ENCODE measurements at places on chromosomes 16 and 17.

DNA sequence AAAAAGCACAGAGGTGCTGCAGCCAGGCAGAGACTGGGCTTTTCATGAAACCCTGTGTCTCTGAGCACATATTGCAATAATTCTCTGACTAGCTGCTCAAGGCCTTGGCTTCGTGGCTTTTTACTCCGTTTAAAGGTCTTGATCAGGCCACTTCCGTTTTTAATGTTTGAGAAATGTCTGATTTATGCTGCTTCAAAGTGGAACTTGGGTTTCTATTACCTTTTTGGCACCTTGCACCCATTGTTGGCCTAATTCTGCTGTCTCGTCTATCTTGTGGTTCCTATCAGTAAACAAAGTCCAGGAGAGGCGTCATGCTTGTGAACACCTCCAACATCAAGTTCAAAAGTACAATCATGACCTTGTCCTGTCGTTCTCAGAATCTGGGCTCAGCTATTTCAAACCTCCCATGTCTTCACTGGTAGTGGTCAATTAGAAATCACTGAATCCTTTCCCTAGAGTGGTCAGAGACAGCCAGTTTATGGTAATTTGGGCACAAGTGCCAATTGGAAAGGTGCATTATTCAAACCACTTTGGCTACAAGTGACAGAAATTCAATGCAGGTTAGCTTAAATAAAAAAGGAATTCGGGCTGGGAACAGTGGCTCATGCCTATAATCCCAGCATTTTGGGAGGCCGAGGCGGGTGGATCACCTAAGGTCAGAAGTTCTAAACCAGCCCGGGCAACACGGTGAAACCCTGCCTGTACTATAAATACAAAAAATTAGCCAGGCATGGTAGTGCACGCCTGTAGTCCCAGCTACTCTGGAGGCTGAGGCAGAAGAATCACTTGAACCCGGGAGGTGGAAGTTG lies 33.3 kb upstream of the METTL9 start:
- DNase-seq = no peak

DNA sequence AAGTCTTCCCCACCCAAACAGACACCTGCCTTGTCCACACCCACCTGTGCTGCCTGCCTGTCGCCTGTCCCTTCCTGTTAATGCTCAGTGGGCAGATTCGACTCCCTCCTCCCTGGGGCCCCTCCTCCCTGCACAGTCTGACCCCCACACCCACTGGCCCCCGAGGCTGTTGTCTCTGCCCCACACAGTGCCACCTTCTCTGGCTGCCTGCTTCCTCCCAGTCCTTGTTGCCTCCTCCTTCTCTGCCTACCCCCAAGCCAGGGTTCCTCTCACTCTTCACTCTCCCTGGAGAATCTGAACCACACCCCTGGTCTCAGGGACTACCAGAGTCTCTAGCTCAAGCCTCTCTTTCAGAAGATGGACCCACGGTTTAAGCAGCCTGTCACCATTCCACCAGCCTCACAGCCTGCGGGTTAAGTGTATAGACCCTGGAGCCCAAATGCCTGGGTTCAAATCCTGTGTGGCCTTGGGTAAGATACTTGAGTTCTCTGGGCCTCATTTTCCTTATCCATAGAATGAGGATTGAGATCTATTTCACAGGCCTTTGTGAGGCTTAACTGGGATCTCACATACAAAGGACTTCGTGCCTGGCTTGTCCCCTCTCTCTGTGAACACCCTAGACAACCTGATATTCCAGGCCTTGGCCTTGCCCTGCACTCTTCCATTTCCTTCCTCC lies 3.8 kb upstream of the ARHGAP23 start:
- DNase-seq = no peak

DNA sequence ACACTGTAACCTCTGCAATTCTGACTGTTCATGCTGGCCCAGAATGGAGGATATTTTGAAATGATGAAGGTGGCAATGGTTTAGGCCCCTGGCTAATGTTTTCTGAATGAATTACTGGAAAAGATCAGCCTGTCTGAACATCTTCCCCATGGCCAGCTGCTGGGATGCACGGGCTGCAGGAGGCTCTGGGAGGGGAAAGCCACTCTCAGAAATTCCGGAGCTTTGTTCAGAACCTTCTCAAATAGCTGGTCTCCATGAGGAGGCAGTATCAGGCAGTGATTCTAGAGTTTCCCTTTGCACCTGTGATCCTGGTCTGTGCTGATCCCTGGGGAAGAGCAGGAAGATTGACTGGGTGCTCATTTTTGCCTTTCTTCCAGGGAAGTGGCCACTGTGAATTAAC lies 5.0 kb downstream of the SLC6A2 start:
- no peak for DNase-seq

DNA sequence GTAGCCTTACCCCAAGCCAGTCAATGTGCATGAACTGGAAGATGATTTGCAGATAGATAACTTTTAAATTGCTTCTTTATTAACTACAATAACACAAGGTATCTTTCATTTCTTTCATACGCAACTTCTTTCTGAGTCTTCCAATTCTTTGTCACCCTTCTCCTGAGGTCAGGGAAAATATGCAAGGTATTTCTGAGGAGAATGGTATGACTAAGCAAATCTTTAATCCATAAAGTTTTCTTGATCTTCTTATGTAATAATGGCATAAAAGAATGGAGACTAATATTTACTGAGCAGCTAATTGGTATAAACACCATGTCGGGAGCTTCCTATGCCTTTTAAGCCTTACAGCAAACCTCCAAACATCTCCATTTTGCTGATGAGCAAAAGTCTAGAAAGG lies 438.9 kb downstream of the KCNJ2 start:
- DNase-seq = no peak

GRCh38 chr16:28538733-28539596 lies at the start of gene NUPR1:
Gene NUPR1, minus strand, starts transcription at chr16:28538974. Its CDS starts 67 bp downstream, at chr16:28538907.
- peak; percentile 97 for DNase-seq

- no peak for DNase-seq
These were observed 11.4 kb downstream of the GGA3 start for GRCh38 chr17:75250009-75250471.

DNA sequence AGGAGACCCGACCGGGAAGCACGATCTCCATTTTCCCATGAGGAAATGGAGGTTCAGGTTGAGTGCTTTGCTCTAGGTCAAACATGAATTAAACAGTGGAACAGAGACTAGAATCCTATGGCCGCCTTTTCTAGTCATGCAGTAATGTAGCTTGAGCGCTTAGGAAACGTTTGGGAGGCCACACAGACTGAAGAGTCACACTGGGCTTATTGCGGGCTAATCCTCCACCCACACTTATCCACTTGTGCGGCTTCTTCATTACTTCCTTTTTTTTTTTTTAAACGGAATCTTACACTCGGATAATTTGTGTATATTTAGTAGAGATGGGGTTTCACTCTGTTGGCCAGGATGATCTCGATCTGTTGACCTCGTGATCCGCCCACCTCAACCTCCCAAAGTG lies 26.0 kb downstream of the CACNG3 start:
- no peak for DNase-seq

GRCh38 chr17:17641621-17642409 lies 39.4 kb upstream of the RAI1 start:
- DNase-seq = peak; percentile 62

DNA sequence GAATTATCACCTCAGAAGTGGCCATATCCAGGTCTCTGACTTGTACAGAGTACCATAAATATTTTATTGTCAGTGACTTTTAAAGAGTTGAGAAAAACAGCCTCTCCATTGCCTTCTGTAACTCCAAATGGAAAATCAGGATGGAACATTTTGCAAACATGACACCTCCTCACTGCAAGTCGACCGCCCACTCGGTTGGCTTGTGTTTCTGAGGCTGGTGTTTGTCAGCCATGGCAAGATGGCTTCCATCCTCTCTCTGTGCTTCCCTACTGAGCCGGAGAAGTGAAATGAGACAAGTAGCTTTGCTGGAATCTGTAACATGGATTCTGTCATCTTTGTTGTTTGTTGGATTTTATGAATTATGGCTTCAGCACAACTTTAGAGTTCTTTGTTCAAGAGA lies 172.8 kb downstream of the RBFOX1 start:
- DNase-seq = no peak

GRCh38 chr16:51637770-51638094 lies 486.7 kb upstream of the SALL1 start:
- no peak for DNase-seq

GRCh38 chr16:74661064-74661463 lies 5.6 kb downstream of the RFWD3 start:
- DNase-seq = no peak

DNA sequence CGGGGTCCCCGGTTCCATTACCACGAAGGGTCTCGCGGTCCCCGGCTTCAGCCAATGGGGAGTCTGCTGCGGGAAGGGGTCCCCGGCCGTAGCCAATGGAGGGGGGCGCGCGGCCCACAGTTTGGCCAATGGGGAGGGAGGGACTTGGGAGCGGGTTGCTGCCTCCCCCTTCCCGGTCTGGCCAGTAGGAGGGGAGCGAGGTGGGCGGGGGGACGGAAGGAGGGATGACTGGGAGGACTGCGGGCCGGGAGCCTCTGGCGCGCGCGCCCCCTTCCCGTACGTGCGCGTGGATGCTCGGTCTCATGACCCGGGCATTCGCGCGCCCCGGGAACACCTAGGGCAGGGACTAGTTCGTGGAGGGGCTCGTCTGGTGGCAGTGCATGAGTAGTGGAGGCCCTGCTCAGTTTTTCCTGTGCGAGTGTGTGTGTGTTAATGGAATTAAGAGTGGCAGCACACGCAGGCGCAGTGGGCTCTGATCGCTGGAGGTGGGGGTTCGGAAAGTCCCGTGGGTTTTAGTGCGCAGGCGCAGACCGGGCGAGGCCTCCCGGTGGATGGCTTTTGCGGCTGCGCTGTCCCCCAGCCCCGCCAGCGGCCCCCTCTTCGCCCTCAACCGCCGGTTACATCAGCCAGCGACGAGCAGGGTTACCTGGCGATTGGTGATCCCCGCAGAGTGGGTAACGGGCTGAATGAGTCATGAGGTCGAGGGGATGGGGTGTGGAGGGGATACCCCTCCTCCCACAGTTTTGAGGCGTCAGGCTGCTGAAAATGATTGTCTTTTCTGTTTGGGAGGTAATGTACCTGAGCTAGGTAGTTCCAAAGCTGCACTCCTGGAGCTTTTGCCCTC lies 1.3 kb downstream of the ATXN2L start:
- DNase-seq = peak; percentile 99

- no peak for DNase-seq
These were observed 1.8 kb downstream of the CACNB1 start for GRCh38 chr17:39195568-39196160.

GRCh38 chr16:3797473-3797872 lies 80.1 kb upstream of the TRAP1 start:
- no peak for DNase-seq

DNA sequence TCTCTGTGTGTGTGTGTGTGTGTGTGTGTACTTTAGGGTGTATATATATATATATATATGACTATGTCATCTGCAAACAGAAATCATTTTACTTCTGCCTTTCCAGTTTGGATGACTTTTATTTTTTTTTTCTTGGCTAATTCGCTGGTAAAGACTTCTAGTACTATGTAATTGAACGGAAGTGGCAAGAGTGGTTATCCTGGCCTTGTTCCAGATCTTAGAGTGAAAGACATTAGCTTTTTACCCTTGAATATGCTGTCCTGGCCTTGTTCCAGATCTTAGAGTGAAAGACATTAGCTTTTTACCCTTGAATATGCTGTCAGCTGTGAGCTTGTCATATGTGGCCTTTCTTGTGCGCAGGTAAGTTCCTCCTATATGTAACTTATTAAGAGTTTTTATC lies 72.7 kb upstream of the MYOCD start:
- no peak for DNase-seq

DNA sequence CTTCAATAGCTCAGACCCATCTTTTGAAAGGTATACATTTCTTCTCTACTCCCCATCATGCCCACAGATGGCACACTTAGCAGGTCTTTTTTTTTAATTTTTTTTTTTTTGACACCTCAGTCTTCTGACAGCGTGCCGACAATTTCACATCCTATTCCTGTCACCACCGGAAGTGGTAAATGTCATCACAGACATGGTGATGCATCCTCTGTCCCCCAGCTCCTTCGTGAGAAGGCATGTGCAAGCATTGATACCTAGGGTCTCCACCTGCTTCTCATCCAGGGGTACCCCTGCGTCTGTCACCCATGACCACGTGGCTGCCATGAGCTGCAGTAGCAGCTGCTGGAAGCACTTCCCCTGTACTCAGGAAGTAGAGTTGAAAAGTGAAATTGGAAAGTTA lies 35.6 kb downstream of the ELAC2 start:
- no peak for DNase-seq

DNA sequence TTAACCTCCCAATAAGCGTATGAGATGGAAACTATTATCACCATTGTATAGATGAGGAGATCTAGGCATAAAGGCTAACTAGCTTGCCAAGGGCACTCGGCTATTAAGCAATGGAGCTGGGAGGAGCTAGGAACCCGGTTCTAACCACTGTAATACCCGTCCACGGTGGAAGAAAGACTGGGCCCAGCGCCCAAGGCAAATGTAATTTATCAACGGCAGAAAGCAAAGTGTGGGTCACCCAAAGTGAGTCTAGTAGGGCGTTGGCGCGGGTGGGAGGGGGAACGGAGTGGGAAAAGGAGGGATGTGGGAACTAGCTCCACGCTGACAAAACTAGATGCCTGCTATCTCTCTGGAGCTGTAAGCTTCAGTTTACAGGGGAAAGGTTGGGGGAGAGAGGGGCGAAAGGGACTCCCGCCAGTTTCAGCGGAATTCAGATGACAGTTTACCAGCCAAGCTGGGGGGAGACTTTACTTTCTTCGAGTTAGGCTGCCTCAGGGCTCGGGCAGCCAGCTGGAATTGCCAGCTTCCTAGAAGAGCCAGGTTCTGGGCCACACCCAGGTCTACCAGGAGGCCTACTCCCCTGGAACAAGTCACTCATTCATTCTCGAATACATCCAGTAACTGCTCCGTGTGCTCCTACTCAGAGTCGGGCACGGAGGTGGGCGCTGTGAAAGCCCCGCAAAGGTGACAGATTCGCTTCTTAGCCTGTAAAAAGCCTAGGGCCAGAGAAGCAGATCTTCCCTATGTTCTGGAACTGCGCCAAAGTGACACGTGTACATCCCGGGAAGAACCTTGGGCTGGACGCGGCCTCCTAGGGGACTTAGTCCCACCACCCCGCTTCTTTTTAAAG lies 837 bp downstream of the LRRC59 start:
- DNase-seq = peak; percentile 81

GRCh38 chr17:6981426-6981825 lies 14.4 kb upstream of the ALOX12 start:
- no peak for DNase-seq
